Activated T-cell treated with anti-CD3 and anti-CD28 coated beads, Interleukin-2, amount 50 U/mL, for 24 hours (primary cell): ENCODE measurements at places on chromosomes 12 and 14.

- DNase-seq = no peak
Observed at GRCh38 chr14:93132472-93133065, 16.8 kb upstream of the ITPK1 start.

DNA sequence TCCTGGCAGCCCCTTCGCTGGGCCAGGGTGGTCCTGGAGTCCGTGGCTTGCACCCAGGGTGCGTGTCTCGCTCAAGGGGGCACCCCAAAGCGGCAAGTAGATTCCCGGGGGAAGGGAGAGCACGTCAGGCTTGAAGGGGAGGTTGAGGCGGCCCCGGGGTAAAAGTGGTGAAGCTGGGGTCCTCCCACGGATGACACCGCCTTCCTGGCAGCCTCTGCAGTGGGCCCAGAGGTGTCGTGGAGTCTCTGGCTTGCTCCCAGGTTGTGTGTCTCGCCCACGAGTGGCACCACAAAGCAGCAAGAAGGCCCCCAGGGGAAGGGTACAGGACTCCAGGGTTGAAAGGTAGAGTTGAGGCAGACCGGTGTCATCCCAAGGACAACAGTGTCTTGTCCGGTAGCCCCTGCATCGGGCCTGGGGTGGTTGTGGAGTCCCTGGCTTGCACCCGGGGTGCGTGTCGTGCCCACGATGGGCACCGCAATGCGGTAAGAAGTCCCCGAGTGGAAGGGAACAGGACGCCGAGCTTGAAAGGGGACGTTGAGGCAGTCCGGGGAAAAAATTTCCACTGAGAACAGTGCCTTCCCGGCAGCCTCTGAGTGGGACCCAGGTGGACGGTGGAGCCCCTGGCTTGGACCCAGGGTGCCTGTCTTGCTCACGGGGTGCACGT lies 158.0 kb upstream of the ALG10B start:
- DNase-seq = no peak

DNA sequence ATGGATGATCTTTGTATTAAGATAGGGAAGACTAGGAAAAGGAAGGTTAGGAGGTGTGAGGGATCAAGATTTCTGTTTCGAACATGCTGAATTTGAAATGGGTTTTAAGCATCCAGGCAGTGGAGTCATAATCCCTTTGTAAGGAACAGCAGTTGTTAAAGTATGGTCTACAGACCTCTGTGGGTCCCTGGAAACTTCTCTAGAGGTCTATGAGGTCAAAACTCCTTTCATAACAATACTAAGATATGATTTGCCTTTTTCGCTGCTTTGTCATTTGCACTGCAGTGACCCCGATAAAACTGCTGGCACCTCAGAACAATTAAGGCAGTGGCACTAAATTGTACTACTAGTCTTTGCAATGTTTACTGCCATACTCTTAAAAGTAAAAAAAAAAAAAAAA lies 1.5 kb downstream of the RAD51AP1 start:
- no peak for DNase-seq

GRCh38 chr14:74863274-74863673 lies 12.7 kb downstream of the PROX2 start:
- DNase-seq = no peak

- DNase-seq = no peak
Observed at GRCh38 chr14:54116972-54117371, 160.3 kb upstream of the BMP4 start.

DNA sequence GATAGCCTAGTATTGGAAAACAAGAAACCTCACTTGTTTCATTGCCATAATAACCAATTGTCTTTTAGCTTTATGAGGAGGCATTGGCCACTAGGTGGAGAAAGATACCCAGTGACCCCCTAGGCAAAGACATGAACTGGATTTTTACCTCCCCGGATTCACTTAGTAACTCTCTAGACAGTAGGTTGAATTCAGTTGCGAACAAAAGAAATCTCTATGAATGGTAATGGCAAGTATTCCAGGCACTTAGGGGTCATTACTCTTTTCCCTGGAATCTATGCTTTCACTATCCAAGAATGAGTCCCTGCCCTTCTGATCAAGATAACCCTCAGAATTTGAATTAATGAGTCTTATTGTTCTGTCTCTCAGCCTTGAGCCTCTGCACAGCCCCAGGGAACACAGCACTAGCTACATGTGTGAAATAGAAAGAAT lies 29.5 kb upstream of the RHOJ start:
- DNase-seq = no peak

GRCh38 chr14:99749142-99749541 lies 44.1 kb upstream of the EML1 start:
- no peak for DNase-seq

DNA sequence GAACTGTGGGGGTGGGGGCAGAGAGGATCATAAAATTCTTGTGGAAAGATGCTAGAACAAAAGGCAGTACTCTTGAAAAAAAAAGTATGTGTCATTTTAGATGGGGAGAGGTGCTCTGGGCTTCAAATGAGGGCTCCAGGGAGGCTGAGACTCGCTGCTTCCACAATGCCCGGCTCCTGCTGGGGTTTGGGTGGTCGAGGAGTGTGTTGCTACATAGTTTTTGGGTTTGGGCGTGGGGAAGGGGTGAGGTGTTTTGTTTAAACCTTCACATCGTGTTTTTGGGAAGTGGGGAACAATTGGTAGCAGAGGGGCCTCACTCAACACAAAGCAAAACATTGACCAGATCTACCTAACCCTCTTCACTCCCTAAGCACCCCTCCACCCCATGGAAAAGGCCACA lies 8.1 kb downstream of the ISCA2 start:
- no peak for DNase-seq

DNA sequence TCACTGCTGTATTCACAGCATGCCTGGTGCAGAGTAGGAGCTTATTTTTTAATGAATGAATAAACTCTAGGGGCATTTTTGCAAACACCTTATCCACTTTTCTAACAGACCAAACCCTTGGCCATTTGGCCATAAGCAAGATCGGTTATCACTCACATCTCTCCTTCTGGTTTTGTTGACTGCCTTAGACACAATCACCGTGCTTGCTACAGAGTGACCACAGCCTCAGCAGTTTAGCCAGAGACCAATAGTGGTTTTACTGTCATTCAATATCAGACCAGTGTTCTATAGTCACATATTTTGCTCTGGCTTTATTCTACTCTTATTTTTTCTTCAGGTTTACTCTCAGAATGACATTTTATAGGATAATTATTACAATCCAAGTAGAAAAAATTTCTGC lies 2.2 kb downstream of the KLRB1 start:
- DNase-seq = no peak

DNA sequence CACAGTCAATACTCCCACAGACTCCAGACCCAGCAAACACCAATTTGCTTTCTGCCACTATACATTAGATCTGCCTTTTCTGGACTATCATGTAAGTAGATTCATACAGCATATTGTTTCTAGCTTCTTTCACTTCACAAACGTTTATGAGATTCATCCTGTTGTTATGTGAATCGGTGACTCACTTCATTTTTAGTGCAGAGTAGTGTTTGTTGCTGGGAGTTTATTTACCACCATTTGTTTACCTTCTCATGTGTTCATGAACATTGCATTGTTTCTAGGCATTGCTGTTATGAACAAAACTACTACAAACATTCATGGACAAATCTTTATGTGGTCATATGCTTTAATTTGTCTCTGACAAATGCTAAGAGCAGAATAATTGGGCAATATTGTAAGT lies 807.8 kb upstream of the TMEM132C start:
- DNase-seq = no peak

DNA sequence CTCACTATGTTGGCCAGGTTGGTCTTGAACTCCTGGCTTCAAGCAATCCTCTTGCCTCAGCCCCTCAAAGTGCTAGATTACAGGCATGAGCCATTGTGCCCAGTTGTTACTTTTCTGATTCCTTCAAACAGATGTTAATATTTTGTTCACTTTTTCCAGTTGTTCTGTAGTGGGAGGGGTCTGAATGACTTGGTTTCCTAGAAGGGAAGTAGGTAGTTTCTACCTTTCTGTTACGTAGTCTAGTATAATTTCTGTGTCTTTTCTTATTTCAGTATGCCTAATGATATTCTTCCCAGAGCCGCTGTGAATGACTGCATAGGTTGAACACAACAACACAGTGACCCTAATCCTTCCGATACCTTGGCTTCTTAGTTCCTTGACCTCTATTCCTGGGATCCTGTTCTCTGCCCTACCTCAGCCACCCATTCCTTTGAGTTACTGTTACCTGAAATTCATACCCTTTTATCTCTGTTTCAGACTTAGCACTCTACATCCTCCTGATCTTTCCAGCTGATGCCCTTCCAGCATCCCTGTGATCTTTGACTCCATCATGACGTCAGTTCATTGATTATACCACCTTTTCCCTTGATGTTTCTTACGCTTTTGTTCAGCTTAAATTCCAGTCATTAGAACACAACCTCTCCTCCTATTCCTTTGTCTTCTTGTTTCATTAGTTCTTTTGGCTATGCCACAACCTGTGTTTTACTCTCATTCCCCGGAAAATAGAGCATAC lies 33.3 kb downstream of the RCOR1 start:
- no peak for DNase-seq

DNA sequence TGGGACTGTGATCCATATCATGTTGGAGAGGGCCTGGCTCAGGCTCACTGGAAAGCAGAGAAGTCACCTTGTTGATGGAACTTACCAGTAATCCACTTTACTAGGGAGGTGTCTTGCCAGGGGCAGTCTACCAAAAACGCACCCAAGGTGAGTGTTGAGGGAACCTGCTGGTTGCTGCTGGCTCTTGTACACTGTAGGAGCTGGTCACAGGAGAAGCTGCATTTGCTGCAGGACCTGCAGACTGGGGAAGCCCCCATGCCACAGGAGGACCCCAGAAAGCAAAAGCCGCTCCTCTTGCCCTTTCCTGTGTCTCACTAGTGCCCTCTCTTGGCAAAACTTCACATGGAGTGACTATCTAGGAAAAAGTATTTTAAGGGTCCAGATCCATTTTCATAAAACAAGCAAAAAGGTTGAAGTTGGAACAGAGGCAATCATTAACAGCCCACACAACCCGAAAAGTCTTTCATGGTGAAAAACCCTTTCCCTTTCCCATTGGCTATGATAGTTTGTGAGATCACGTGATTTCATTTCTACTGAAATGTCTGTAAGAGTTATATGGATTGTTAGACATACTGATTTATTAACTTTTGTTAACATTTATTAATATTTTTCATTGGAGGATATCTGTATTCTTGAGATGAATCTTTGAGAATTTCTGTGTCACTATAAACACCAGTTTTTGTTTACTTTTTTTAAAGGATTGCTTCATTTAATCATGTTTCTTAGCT lies 59.2 kb downstream of the RASSF8 start:
- DNase-seq = peak; percentile 31

DNA sequence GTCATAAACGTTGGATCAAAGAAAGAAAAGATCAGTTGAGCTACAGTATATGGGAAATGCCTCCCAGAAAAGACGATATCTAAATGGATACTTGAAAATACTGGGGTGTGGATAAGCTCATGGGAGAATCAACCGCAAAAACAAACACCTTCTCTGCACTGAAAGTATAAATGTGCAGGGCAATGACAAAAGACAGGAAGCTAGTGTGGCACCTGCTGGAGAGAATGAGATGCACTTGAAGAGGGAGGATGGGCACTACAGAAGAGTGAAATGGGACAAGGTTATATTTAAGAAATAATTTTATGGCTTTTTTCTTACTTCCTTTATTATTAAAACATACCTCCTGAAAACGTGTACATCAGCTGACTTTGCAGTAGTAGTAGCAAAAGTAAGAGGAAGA lies 153.7 kb downstream of the PRKD1 start:
- DNase-seq = no peak

DNA sequence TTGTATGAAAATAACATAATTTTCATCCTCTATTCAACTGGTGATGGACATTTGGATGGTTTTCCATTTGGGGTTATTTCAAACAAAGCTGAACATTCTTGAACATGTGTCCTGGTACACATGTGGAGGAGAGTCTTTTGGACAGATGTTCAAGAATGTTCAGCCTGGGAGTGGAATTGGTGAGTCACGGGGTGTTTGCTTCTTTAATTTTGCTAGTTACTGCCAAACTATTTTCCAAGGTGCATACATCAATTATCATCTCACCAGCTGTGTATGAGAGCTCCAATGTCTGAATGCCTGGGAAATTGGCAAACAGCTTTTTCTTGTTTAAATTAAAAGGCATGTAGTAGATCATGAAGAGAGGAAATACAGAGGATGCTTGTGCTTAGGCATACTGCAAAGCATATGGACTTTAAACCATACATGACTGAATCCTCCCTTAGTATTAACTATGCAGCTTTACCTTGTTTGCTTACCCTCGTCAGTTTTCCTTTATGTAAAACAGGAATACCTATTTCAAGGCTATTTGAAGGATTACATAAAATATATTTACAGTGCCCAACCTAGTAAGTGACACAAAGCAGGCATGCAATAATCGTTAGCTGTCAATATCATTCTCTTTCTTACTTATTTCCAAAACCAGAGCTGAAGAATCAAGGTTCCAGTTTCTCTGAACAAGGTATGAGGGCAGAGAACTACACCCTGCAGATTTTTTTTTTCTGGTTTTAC lies 152.1 kb downstream of the ITPR2 start:
- DNase-seq = no peak

DNA sequence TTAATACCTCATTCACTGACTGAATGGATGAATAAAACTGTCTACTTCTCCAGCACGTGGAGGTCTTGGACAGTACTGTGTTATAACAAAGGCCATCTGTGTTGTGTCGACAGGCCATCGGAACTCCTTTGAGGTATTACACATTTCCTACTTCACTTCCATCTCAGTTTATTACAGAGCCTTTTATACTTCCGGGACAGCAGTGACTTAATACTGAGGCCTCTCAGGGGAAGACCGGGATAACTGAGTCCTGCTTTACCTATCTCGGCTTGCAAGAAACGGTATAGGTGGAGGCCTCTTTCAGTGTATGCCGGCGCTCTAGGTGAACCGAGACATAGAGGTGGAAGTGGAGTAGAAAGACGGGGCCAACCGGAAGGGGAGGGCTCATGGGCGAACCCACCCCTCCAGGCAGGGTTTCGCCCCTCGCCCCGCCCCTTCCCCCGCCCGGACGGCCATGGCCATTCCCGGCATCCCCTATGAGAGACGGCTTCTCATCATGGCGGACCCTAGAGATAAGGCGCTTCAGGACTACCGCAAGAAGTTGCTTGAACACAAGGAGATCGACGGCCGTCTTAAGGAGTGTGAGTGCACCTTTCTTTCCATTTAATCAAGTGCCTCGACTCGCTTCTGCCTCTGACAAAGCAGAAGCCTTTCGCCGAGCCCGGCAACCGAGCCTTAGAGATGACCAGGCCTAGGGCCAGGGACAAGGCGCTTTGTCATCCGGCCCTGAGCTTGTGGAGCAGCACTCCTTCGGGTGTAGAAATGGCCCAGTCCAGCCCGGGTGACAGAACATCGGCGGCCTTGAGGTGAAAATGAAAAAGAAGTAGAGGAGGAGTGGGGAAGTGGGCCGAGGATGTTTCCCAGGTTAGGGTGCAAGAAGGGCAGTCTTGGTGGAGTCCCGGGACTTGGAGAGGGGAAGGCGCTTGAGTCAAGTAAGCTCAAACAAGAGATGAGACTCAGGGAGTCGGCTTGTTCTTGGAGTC lies at the start of gene PSMC6:
Gene PSMC6 (plus strand): TSS at position 477 of the 983 bp plus-strand sequence. CDS start 20 bp downstream, at position 497.
- DNase-seq = peak; percentile 95

- no peak for DNase-seq
Observed at GRCh38 chr12:67358781-67359338, 89.7 kb downstream of the CAND1 start.

DNA sequence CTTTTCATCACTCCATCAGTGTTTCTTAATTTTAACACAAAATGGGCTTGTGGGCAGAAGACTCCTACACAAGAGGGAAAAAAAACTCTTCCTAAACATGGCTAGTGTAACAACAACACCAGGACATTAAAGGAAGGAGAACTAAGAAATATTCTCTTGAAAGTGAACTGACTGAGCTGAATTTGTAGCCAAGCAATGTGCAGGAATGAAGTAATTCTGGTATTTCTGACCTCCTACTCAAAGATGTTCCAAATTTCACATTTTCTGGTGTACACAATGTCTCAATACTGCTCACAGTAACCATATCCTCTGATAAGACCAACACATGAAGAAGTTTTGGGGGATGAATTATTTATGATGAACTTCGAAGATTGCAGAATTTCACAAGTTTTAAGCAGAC lies 357.3 kb downstream of the DUSP6 start:
- no peak for DNase-seq
